Nephron progenitor cell (in vitro differentiated cells): ENCODE measurements at places on chromosomes 5 and 9.

DNA sequence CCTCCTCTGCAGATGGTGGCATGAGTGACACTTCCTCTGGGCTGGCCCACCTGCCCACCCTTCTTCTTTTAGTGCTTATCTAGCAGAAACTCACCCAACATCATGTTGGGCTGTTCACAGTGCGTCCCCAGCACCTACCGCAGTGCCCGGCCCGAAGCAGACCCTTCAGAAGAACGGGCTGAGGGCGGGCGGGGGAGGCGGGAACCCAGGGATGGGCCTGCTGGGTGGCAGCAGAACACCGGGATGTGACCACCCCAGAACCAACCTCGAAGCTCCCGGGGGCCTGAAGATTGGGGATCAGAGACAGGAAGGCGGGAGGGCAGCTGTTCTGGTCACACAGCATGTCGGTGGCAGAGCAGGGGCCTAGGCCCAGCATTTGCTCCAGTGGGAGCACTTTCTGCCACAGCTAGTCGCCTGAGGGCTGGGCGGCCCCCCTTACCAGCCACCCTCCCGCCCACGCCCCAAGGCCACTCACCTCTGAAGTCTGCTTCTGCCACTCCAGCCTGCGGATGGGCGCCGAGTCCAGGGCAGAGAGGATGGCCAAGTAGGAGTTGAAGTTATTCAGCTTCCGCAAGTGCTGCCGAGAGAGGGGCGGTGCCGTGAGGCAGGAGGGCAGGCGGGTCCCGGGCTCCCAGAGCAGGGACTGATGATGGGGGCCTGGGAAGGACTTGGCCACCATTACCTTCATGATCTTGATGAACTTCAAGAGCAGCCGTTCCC is 38.7 kb downstream of the PRRT1B start:
- no peak for DNase-seq

GRCh38 chr9:72038890-72039410 is 21.5 kb downstream of the C9orf57 start:
- DNase-seq, result peak; percentile 84

DNA sequence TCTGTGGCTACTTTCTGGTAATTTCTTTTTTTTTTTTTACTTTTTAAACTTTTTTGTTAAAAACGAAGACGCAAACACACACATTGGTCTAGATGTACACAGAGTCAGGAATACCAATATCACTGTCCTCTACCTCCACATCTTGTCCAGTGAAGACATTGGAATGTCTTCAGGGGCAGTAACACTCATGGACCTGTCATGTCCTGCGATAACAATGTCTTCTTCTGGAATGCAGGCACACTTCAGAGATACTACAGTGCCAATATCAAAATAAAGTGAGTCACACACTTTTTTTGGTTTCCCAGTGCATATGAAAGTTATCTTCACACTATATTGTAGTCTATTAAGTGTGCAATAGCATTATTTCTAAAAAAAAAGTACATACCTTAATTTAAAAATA is 175.9 kb downstream of the ARRDC3 start:
- DNase-seq, result no peak

GRCh38 chr9:21554813-21555212 is 72.7 kb upstream of the IFNE start:
- no peak for DNase-seq

DNA sequence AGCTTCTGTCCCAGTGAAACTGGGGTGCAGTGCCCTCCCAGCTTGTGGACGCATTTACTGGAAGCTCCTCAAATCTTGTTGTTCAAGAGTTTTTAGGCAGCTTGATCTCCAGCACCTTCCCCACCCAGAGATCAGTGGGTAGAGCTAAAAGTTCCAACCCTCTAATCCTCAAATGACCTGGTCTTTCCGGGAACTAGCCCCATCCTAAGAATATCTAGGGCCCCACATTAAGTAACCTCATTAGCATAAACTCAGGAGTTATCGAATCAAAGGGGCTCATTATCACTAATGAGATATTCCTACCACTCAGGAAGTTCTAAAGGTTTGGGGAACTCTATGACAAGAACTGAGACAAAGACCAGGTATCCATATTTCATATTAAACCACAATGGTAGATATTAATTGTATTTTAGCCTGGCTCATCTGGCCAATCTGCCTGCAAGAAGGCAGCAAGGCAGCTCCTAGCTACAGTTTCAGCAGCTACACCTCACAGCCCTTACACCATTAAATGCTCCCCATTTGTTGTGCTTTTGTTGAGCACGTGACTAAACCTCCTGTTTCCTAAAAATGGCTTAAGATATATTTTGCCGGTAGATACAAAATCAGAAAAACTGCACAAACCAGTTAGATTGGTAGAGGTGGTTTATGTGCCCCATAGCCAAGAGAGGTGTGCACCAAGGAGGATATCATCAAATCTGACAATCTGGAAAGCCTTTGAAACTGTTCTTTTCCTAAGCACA is 24.6 kb upstream of the SLC22A5 start:
- no peak for DNase-seq

- DNase-seq, result no peak
These were observed 7.2 kb upstream of the SLC31A2 start for GRCh38 chr9:113143432-113144227.

DNA sequence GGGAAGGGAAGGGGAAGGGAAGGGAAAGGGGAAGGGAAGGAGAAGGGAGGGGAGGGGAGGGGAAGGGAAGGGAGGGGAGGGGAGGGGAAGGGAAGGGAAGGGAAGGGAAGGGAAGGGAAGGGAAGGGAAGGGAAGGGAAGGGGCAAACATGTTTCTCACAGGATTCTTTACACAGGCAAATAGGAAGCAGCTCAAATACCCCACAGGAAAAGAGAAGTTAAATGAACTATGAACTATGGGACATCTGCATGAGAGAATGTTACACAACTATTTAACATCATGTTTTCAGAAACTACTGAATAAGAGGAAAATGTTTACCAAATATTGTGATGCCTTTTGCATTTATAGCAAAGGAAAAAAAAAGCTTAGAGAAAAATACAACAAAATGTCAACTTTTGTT is 125.4 kb upstream of the SLC30A5 start:
- DNase-seq, result no peak

DNA sequence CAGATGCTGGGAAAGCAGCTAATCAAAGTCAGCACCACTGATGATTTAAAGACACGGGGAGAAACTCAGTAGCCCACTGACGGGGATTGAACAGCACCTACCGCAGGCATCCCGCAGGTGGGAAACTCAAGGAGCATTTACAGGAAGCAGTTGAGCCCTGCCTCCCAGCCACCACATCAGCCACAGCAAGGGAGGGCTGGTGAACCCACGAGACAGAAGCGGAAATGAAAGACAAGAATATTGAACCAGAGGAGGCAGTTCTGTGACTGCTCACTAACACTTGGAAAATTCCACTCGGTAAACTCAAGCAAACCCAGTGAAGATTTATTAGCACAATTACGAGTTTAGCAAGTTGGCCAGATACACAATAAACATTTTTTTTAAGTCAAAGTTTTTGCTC is 10.6 kb upstream of the FAM163B start:
- no peak for DNase-seq

DNA sequence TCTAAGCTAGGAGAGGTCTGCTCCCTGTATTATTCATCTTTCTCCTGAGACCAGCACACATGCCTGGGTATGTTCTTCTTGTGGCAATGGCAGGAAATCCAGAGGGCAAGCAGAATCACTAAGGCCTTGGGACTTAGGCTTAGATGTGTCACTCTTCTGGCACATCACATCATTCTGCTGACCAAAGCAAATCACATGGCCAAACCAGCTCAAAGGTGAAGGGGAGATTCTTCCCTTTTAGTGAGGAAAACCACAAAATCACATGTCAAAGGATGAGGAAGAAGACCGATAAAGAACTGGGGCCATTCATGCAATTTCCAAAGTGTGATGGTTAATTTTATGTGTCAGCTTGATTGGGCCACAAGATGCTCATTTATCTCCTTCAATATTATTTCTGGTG is 5.7 kb upstream of the AGGF1 start:
- no peak for DNase-seq

DNA sequence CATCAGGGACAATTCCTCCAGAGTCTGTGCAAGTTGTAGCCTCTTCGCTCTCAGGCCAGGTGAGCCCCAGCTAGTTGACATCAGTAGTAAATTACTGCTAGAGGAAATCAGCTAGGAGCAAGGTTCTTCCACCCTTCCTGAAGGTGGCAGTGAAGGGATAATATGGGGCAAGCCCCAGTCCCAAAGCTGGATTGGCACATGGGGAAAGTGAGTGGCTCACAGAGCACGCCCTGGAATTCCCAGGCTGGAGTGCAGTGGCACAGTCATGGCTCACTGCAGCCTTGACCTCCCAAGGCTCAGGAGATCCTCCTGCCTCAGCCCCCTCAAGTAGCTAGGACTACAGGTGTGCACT is 82.1 kb downstream of the CYFIP2 start:
- DNase-seq, result no peak

GRCh38 chr9:136053757-136054142 is 41.3 kb downstream of the NACC2 start:
- DNase-seq, result no peak

DNA sequence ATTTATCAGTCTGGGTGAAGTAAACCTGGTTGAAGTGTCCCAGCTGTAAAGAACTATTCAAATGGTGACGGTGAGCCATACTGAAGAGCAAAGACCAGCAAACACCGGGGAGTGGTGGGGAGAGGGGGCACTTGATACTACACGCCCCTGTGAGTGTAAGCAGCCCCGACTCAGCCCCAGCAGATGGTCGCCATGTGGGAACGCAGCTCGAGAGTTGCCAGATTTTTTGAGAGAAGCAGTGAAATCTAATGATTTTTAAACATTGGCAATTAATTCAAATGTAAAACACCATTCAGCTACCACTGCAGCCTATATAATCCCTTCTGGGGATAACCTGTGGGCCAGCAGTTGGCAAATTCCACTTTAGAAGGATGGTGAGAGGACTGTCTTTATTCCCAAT is 1386.9 kb upstream of the WWC1 start:
- DNase-seq, result no peak

GRCh38 chr5:133265720-133266526 is 214.1 kb downstream of the HSPA4 start:
- DNase-seq, result no peak

GRCh38 chr5:131751506-131751905 is 45.3 kb downstream of the FNIP1 start:
- no peak for DNase-seq

DNA sequence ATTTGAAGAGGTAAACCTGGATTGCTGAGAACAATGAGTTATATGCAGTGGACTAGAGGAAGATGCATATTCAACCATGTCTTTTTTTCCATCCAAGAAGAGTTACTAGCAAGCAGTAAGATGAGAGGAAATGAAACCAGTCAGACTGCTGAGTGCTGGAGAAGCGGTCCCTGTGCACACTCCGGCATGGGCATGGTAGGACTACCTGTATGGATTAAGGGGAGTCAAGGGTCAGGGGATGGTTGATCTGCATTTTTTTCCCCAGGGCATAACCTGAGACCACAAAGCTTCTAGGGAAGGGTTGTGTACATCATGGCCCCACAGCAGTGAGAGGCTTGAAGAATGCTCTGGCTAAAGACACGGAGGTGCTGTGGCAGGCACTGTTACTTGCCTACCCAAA is 76.6 kb upstream of the ZNF169 start:
- DNase-seq, result no peak

DNA sequence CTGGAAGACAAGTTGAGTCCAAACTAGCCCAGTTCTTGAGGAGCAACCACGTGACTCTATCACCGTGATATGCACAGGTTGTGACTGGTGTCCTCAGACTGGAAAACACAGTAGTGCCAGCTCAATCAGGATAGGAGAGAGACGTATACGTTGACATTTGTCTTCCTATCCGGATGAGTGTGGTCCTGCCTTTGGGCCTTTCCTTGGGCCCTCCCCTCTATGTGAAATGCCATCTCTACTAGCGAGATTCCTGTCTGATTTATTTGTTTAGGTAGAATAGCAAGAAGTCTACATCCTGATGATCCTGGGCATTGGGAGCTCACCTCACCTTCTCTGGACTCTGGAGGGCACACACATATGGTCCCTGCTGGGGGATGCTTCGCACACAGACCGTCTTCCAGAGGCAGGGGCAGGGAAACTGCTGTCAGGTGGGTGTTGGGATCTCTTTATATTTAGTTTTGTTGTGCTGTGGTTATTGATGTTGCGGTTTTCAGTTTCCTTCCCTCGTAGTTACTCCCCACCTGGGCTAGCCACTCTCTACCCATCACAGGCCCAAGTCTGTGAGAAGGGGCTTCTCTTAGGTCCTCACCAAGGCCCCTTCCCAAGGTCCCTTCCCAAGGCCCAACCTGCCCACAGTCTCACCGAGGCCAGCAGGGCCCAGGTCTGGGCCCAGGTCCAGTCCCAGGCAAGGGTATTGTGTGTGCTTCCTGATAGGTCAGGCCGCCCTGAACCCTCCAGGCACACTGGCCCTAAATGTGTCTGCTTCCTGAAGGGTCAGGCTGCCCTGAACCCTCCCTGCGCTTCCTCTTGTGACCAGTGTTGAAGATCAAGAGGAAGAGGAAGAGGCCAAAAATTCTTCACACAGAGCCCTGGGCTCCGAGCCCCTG is 19.0 kb upstream of the SPINK4 start:
- DNase-seq, result no peak

- DNase-seq, result no peak
These were observed 72.2 kb upstream of the FAM169A start for GRCh38 chr5:74938250-74938933.

GRCh38 chr5:151673421-151673820 is 13.3 kb downstream of the SPARC start:
- no peak for DNase-seq

- no peak for DNase-seq
These were observed 78.0 kb downstream of the WNK2 start for GRCh38 chr9:93261735-93262523.

- no peak for DNase-seq
These were observed 21.1 kb downstream of the PDE8B start for GRCh38 chr5:77231471-77232138.

GRCh38 chr5:162672061-162672460 is 604.5 kb downstream of the GABRG2 start:
- DNase-seq, result no peak

GRCh38 chr9:18358325-18358724 is 115.6 kb upstream of the ADAMTSL1 start:
- no peak for DNase-seq

DNA sequence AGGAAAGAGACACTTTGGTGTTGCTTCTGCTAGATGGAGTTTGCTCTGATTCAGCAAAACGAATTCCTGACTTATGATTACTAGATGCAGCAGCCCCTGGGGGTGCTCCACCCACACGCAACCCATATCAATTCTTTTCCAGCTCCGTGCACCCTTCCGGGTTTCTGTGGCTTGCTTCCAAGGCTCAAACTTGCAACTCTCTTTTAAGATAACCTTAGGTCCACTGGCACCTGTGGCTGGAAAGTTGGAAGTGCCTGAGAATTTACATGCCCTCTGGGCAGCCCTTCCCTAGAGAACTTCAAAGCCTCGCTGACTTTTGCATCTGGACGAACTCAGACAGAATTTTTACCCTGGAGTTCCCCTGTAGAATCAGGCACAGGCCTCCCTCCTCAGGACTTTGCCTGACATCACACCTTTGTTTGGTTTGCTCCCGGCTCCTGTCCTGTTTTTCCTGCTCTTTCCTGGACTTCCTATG is 224.9 kb downstream of the SNX18 start:
- DNase-seq, result no peak

GRCh38 chr5:145449794-145450193 is 385.3 kb downstream of the PRELID2 start:
- DNase-seq, result no peak
